ENCODE measurements at places on chromosomes 7 and 10.

DNA sequence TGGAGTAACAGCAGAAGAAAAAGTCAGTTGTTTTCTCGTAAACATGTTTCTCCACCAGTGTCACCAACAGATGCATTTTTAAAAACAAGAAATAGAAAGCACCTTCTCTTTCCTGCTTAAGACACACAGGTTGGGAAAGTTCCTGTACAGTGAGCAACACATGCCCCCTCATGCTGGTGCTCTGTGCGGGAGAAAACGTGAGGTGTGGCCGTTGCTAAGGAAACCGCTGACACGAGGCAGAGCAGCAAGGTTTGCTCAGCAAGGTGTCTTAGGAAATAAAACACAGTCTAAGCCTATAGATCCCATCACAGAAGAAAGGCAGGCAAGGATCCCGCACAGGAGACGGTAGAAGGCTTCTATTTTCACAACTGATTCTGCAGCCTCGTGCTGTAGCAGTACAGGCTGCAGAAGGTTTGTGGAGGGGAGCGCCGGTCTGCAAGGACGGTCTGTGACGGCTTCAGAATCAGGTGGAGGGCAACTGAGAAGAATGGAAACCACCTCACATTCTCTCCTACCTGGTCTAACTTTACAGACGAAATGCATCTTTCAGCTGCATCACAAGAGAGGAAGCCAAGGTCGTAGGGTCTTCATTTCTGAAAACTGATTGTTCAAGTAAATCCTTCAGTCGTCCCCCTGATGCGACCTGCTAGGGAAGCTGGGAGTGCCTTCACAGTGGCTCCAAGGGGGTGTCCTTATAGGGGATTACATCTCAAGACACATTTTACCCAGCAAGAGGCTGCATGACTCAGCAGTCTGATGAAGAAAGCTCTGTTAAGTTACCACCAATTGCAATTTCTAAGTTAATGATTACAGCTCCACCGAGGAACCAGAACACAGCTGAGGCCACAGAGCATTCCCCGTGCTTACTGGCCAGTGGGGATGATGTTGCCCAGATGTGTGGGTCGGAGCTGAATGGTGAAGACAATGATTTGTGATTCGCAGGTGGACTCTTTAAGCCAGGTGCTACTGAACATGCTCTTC lies 150.7 kb upstream of the KLF14 start:
- DNase-seq, result no peak

DNA sequence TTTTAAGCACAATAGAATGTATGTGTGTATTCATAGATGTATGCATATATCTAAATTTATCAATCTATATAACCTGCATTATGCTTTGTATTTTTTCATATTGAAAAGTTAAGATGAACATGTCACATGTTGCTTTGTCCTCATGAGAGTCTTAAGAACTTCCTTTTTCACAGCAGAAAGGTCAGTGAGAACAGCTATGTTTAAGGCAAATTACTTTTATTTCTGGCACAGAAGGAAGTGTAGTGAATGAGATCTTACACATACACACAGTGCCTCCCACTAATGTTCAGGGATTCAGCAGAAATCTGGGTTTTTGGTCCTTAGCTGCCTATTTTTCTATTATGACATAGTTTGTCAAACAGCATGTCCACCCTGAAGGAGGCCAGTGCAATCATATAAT lies 134.8 kb downstream of the TMEM26 start:
- no peak for DNase-seq

DNA sequence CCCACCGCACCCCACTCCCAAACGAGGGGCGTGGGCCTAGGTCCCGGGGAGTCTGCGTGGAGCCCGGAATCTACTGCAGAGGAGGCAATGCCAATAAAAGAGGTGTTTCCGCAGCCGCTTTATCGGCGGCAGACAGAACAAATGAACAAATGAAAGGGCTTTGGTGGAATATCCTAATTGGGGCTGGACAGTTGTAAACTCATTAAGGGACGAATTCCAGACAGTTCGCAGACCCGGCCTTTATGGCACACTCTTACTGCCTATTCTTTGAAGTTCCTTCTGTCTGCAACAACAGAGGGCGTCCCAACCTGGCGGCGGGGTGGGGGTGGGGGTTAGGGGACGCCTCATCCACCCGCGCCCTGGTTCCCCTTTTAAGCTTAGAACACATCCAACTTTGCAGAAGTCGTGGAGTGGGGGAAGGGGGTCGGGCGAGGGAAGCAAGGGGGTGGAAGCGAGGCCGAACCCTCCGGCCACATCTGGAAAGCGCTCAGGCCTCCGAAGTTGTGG lies 4.1 kb downstream of the HOXA9 start:
- DNase-seq, result no peak

DNA sequence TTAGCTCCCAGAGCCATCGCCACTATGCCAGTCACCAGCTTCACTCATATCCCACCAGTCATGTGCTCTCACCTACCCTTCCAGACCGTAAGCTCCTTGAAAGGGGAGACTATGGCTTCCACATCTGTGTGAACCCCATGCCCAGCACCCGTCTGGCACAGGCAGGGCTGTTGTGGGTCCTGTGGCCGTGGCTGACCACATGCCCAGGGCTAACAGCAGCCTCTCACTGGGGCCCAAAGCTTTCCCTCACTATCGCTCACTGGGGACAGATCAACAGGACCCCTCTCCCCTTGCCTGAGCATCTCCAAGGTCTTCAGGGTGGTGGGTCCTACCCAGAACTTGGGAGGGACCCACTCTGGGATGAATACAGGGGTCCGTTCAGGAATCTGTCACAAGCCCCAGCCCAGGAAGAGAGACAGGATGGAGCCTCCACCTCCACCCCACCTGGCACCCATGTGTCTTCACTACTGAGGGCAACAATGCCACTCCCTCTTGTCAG lies 303.9 kb downstream of the GRID1 start:
- DNase-seq, result no peak

DNA sequence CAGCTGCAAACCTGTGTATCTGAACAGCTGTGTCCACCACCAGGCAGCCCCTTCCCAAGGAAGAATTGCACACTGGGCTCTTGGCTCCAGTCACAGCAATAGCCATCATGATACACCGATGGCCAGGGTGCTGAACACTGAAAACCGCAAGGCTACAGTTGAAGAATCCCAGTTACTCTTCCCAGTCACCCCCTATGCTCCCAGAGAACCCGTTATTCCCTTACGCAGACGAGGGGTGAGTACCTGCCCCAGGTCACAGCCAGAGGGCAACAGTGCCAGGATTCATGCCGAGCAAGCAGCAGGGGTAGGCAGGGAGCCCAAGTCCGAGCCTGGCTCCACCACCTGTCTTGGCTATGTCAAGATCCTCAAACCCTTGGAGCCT lies 57.8 kb downstream of the RASGEF1A start:
- DNase-seq, result no peak

DNA sequence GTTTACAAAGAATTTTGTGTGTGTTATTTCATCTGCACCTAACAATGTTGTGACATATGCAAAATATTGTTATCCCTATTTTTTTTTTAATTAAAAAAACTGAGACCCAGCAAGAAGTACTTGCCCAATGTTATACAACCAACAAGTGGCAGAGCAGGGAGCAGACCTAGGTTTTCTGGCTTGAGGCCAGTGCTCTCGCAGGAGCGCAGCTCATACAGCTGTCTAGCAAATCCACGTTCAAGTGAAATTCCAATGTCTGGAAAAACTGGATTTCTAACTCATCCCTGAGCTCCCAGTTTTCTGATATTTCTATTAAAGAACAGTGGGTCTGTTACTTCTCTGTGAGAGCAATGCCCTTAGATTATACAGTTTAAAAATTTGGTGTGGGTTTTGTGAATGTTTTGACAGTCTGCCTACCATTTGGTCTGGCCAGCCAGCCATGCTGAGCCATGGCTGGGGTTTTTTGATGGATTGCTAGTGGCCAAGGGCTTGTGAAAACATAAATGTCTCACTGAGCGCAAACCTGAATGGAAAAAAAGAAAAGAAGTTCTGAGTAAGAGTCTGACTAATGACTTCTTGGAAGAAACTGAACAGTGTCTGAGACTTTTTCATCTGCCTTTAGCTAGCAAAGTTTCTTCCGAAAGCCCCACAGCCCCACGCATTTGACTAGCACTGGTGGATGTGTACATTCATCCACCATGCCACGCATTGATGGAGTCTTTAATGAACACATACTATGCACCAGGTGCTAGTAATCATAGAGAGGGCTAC lies 15.4 kb upstream of the PRF1 start:
- no peak for DNase-seq

- no peak for DNase-seq
Measured at GRCh38 chr7:26861050-26861449, 3.3 kb downstream of the SKAP2 start.

All from T-helper 9 cell (primary cell).